ENCODE measurements at places on chromosomes 4 and X.

- no peak for DNase-seq
Measured at GRCh38 chrX:76550016-76550415, 122.5 kb downstream of the MAGEE1 start.

DNA sequence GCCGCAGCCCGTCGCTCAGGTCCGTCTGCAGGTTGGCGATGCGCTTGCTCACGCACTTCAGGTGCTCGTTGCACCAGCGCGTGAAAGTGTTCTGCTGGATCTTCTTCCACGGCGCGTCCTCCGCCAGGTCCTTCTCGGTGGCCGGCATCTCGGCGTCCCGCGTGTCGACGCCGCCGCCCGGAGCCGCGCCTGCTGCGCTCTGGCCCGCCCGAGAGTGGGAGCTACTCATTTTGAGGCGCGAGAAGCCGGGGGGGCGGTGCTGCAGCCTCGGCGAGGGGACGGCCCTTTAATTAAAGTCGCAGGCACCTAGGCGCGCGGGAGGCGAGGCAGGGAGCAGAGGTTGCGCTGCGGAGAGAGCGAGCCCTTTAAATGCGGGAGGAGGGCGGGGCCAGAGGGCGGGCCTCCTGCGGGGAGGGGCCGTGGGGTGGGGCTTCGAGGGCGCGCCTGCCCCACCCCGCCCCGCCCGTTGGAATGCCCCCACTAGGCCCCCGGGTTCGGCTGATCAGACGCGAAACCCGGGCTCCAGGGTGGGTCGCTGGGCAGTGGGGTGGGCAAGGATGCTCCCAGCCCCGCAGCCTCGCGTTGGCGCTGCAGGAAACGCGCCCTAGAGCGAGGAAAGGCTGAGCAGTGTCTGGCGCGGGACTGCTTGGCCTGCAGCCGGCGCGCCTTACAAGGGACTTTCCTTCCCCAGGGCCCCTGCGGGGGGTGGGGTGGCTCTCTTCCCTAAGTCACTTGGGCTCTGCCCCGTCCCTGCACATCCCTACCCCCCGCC lies 3.2 kb downstream of the FLNA start:
- peak; percentile 94 for DNase-seq

GRCh38 chrX:44178274-44179053 lies 165.0 kb downstream of the EFHC2 start:
- DNase-seq, result no peak

DNA sequence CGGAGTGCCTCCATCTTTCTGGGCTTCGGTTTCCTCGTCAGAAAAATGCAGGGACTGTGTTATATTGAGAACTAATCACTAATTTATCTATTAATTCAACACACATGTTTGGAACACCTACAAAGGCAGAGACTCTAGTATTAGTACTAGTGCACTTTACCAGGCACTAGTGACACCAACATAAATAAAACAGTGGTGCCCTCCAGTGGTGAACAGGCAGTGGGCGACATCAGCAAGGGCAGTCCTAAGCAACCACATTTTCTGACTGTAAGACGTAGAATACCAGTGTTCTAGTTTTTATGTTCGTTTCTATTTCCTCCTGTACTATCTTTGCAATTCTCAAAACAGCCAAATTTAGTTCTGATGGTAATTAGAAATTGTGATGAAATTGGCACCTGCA lies 69.1 kb upstream of the UCP1 start:
- DNase-seq, result peak; percentile 47

DNA sequence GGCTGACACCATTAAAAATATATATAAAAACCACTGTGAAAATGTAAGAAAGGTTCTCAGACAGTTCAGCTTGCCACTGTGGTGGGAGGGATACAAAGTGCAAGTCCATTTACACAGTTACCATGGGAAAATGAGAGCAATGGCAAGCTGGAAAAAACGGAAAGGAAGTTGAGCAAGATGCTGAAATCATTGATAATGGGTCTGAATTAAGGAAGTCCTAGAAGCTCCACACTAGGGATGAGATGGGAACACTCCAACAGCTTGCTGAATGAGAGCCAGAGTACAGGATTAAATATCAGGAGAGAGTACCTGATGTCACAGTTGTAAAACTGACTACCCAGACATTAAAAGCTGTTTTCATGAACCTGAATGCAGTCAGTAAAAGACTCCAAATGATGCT lies 218.6 kb downstream of the PRDM5 start:
- DNase-seq, result no peak

DNA sequence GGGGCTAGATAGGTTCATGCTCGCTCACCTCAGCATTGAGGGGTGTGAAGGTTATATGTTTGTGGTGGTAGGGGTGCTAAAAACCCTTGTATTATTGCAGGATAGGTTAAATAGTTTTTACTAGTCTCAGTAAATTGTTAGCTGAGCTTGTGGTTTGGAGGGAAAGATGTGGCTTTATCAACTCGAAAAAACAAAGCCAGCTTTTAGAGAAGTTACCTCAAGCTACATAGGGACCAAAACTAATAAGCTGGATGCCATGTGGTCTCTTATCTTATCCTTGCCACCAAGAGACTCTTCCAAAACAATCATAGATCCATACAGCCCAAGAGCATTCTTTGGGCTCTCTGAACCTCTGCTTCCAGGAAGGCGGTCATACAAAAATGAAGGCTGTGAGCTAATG lies 29.2 kb downstream of the MSN start:
- peak; percentile 23 for DNase-seq

- no peak for DNase-seq
Measured at GRCh38 chrX:63746278-63746677, 38.7 kb downstream of the ARHGEF9 start.

- no peak for DNase-seq
Measured at GRCh38 chrX:135505351-135505750, 15.1 kb upstream of the INTS6L start.

- DNase-seq, result no peak
Measured at GRCh38 chrX:2458309-2458708, 42.5 kb downstream of the DHRSX start.

DNA sequence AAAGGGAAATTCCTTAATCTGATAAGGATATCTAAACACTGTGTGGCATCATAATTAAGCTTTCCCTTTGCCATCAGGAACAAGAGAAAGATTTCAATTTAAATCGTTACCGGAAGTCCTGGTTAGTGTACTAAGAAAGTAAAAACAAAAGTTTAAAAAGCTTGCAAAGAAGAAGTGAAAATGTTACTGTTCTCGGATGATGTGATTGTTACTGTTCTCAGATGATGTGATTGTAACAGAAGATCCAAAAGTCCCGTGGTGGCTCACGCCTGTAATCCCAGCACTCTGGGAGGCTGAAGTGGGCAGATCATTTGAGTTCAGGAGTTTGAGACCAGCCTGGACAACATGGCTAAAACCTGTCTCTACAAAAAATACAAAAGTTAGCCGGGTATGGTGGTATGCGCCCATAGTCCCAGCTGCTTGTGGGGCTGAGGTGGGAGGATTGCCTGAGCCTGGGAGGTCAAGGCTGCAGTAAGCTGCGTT lies 62.5 kb downstream of the RGS12 start:
- no peak for DNase-seq

Measured in HL-60 (cell line).